Head of caudate nucleus (tissue), 42 donors: ENCODE measurements at places on chromosomes 4 and X.

DNA sequence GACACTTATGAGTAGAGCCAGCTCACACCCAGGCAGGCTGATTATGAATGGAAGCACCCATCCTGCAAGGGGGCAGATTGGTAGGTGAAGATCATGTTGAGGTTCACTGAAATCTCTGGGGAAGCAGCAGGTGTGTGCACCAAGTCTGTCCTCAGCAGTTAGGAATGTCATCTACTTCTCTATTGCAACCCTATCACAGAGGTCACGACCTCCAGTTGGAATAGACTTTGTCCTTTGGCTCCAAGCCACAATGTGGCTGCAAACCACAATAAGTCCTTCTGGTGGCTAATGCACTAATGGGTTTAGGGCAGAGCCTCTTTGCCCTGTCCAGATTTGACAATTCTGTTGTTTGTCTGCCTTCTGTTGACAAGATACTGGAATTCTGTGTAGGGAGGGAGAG is 1056.7 kb downstream of the PCDH19 start:
- no peak for DNase-seq

- no peak for DNase-seq
These were observed 168.7 kb upstream of the GALNTL6 start for GRCh38 chr4:171644430-171645057.

- no peak for DNase-seq
These were observed 116.2 kb upstream of the STX18 start for GRCh38 chr4:4658052-4658451.

GRCh38 chrX:111581086-111581485 is 69.6 kb downstream of the SERTM2 start:
- DNase-seq = no peak

DNA sequence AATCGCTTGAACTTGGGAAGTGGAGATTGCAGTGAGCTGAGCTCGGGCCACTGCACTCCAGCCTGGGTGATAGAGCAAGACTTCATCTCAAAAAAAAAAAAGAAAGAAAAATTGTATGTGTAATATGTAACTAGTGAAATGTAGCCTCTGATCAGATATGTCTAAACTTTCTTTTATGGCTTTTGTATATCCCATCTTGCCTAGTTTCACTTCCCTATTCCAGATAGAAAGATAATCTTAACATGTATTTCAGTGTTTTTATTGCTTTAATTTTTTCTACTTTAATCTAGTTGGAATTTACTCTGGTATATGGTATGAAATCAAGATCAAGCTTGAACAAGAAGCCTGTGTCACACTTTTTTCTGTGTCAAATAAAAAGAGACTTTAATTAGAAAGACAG is 1.9 kb upstream of the ZNF41 start:
- no peak for DNase-seq

DNA sequence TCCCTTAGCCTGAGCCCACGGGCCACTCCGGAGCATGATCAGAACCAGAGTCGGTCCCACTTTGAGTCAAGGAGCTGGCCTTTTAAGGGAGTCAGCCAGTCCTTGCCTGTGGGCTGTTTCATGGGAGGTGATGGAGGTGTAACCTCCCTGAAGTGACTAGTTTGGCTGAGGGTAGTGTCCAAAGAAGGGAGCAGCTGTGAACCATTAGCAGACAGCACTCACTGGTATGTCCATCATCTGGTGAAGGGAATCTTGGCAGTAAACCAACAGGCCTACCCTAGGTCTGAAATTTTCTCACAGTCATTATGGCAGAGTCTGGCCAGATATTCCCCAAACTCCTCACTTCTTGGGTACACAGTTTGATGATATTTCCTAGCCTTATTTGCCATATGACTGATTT is 12.3 kb upstream of the REPS2 start:
- DNase-seq = no peak

GRCh38 chr4:156803056-156803455 is 168.5 kb downstream of the PDGFC start:
- DNase-seq = no peak

- no peak for DNase-seq
These were observed 197.8 kb upstream of the AGTR2 start for GRCh38 chrX:115972717-115973116.

DNA sequence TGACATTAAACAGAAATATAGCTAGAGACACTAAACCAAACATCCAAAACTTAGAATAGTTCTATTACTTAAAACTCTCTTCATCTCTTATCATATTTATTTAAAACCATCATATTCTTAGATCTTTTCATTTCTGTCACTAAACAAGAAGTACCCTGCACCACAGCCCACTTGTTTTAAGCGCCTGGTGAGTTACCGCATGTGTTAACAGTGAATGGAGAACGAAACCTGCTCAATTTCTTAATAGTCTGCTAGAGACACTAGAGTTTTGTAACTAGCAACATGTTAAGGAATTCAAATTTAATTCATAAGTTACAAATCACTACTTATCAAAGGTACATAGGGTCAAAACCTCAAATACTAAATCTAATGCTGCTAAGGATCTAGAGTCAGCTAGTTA is 111.5 kb downstream of the FBXW7 start:
- DNase-seq = no peak

- DNase-seq = no peak
These were observed 367.3 kb upstream of the FGF13 start for GRCh38 chrX:139078761-139079280.

GRCh38 chr4:104424475-104424941 is 70.2 kb downstream of the CXXC4 start:
- DNase-seq = no peak

- no peak for DNase-seq
These were observed 137.6 kb downstream of the DCK start for GRCh38 chr4:71130827-71131603.

GRCh38 chr4:98421111-98421510 is 159.9 kb downstream of the RAP1GDS1 start:
- DNase-seq = no peak

DNA sequence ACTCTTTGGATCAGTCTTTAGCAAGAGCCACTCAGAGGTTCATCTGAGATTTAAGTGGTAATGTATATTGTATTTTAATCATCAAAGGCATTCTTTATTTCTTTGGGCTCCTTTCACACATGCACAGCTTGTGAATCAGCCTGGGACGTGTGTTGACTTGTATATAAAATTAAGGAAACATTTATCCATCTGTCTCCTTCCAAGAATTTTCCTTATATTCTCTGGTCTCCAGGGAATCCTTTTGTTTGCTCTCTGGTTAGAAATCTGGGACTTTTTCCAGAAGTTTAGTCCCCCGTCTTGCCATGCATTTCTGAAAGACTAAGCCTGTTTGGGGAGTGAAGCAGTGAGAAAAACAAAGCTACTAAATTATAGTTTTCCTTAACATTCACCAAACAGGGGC is 212.3 kb downstream of the DCAF12L2 start:
- no peak for DNase-seq

DNA sequence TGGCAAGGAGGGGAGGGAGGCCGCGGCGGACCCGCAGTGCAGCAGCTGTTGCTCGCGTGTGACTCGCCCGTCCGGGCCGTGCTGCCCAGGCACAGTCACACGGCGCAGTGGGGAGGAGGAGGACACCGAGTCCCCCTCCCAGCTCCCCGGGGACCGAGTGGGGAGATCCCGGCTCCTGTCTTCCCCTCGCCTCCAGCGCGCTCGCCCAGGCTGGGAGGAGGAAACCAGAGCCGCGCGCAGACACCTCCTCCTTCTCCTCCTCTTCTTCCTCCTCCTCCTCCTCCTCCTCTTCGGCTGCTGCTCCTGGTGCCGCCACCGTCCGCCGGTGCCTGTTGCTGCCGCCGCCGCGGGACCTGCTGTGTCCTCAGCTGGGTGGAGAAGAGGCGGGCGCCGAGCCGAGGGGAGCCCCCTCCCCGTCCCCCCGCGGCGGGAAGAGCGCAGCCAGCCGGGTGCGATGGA is at the start of gene TBC1D1:
TSS of gene TBC1D1 (plus strand) at position 284 of the 459 bp plus-strand sequence. CDS start 11,012 bp downstream, outside the sequence.
- peak; percentile 77 for DNase-seq

DNA sequence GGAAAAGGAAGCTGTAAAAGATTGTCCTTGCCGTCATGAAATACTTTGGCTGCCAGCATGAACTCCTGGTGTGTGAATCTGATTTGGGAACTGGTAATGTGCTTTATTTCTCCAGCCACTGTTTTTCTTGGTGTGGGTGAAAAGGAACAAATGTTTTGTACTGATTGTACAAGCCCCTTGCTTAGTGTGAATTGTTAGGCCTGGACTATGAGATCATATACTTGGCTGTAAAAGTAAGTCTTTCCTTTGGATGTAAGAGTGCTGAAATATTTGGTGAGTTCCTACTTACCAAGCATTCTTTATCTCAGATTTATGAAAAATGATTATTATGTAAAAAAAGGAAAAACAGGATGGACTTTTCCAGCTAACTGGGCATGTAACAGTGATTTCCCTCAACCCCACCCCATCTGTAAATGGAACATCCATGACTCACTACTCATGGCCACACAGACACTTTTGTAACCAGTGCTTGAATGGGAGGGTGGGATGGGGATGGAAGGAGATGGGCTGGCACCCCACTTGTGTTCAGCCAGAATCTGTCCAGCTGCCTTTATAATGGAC is 6.3 kb downstream of the FNIP2 start:
- DNase-seq = peak; percentile 63

DNA sequence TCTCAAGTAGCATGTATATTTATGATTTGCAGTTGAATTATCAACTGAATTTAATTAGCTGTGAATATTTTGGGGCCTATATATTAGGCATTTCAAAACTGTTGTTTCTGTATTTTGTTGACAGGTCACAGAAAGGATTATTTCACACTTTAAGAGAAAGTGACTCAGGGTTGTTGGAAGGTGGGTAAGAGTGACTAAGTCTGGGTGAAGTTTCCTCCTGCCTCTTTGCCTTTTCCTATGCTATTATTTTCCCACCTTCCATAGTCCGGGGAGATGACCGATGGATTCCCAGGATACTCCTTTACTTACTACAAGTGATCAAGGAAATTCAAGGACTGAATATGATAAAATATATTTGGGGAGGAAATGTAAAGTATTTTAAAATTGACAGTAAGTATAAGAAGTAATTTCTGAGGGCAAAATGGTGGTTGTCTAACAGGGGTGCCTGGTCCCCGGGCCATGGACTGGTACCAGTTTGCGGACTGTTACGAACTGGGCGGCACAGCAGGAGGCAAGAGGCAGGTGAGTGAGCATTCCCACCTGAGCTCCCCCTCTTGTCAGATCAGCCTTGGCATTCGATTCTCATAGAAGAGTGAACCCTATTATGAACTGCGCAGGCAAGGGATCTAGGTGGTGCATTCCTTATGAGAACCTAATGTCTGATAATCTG is 175.5 kb upstream of the GPRIN3 start:
- DNase-seq = no peak

- no peak for DNase-seq
These were observed 657.2 kb upstream of the DIAPH2 start for GRCh38 chrX:96027407-96027806.

DNA sequence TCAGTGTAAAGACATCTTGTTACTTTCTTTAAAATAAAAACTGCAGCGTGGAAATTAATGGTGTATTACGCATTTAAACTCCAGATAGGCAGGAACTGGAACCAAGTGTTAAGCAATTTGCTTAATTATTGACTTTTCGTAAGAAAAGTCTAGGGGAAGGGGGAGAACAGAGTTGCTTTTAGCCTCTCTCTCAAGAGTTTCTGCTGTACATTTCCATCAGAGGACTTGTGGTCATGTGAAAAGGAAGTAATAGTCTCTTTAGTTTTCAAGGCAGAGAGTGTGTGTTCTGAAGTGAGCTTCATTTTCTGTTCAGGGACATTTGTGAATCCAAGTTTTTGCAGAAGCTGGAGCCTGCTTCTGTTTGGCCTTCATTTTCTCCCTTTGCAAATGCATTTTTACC is 127.2 kb downstream of the UBE2K start:
- DNase-seq = no peak

DNA sequence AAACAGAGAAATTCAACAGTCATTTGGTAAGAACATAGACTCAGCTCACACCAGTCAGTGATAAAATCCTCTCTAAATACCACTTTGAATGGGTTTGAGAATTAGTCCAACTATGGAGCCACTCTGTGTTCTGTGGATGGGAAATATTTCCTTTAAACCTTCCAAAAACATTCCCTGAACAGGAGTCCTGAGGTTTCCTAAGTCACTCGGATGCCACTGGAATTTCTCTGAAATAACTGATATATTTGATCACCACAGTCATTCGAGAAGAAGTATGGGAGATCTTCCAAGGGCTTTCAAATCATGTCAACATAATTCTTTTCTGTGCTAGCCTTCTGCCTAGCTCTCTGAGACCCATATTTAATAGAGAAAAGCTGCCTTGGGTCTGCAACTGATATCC is 958.6 kb downstream of the STIM2 start:
- DNase-seq = no peak

DNA sequence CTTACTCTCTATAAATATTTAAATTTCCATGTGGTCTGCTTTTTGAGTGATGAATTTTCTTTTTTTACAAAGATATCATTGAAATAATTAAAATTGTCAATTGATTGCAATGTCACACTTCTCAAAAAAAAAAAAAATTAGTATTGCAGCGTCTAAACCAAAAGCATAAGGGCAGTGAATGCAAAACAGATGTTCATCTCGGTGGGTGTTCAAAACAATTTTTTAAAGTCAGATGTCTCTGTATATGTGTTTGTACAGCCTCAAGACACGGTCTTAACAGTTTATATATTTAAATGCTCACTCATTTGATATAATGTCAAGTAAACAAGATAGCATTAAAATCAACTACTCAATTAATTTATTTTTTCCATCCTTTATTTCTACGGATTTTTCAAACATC is 52.3 kb downstream of the PALLD start:
- no peak for DNase-seq

DNA sequence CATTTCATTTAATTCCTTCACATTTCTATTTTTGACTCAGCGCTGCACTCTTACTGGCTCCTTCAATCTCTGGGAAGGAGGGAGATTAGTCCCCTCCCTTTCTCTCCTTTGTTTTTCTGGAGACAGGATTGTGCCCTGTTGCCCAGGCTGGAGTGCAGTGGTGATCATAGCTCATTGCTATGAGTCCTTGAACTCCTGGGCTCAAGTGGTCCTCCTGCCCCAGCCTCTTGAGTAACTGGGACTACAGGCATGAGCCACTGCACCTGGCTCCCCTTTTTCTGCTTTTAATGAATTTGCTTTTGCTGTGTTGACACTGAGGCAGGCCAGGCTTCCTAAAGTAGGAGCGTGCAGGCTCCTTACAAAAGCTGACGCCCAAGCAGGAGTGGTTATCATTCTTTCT is 10.5 kb downstream of the TBC1D14 start:
- no peak for DNase-seq

DNA sequence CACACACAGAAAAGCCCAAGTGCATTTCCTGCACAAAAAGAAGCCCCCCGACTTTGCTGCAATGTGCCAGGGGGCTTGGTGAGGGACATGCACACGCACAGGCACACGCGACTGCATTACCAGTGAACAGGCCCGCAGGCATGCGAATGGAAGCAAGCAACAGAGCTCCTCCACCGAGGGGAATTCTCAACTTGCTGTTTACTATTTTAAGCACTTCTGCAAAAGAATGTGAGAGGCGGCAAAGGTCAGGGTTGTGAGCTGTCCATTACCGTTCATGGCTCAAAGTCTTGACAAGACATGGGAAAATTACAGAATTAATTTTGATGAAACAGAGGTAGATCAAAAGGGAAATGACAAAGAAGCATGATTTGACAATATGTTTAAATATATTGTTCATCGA is 342.5 kb upstream of the NOCT start:
- no peak for DNase-seq
